ENCODE measurements at places on chromosomes 5 and 9.

GRCh38 chr5:102996011-102996575 is 123.8 kb downstream of the GIN1 start:
- peak; percentile 48 for DNase-seq

- DNase-seq: no peak
Observed at GRCh38 chr9:5696884-5697283, 68.0 kb downstream of the RIC1 start.

GRCh38 chr5:148858106-148858505 is 31.7 kb downstream of the ADRB2 start:
- DNase-seq: no peak

GRCh38 chr5:150113047-150113744 is 26.8 kb upstream of the CSF1R start:
- DNase-seq: no peak

DNA sequence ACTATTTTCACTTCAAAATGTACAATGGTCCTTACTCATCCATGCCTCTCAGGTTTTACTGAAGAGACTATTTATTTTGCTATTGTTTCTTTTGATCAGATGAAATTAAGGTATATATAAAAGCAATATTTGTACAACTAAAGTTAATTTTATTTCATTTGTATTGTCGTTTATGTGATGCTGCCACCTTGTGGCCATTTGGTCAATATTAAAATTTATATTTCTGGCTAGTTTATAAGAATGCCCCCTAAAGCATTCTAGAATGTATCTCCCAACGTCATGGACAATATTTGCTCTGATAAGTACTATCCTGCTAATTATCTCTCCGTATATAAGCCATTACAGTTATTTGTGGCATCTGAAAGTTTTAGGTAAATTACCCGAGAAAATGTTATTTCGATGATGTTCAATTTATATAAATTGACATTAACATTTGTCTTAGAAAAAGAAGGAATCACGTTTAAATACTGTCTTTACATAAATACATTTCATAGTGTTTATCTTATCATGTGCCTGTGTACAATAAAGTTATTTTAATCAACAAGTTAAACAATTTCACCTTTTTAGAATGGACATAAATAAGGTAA is 680.0 kb downstream of the TAF11L14 start:
- DNase-seq: peak; percentile 85

- no peak for DNase-seq
Observed at GRCh38 chr9:27519466-27520465, 4.3 kb upstream of the IFNK start.

- no peak for DNase-seq
Observed at GRCh38 chr5:17713301-17713700, 79.0 kb downstream of the TAF11L14 start.

- DNase-seq: no peak
Observed at GRCh38 chr5:22708770-22709328, 144.3 kb downstream of the CDH12 start.

DNA sequence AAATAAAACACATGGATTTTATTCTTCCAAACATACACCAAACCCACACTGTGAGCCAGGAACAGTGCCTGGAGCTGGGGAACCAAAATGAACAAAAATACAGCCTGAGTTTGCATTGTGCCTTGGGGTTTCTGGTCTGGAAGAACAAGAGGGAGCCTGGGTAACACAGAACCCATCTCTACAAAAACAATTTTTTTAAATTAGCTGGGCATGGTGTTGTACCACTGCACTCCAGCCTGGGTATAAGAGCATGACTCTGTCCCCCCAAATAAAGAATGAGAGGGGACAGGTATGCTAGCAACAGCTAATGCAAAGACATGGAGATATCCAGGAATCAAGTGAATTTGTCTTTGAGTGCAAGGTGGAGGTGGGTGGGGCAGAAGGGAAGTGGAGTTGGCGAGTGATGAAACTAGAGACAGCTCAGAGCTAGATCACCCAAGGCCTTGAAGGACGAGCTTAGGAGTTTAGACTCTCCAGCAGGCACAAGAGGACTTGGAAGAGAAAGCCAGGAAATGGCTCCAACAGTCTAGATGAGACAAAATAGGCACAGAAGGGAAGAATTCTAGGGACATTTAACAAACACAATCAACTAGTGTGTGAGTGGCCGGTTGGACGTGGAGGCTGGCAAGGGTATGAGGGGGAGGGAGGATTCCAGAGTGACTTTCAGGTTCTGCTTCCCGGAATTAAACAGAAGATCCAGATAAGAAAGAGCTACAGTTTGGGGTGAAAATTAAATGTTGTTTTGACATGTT is 47.4 kb downstream of the FNBP1 start:
- no peak for DNase-seq

DNA sequence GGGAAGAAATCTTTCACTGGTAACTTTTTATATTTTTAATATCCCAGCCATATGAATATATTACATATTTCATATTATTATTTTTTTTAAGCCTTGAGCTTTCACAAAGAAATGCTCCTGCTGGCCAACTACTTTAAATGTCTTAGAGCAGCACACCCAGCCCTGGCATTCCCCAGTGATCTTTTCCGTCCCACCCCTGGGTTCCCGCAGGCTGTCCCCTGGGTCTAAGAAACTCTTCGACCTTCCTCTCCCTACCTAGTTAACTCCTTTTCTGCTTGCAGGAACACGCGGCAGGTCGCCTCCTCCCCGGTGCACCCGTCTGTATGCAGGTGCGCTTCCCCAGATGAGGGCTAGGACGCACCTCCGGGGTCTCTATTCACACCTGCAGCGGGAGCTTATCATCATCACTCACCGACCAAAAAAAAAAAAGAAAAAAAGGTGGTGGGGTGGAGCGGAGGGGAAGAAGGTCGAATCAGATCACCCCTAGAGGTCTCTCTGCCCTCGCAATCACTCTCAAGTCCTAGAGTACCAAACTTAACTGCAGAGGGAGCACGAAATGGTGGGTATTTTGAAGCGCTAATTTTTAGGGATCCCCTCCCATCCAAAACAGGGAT is 696 bp downstream of the ZFP62 start:
- peak; percentile 73 for DNase-seq

GRCh38 chr5:128674837-128675446 is 136.9 kb upstream of the FBN2 start:
- no peak for DNase-seq

DNA sequence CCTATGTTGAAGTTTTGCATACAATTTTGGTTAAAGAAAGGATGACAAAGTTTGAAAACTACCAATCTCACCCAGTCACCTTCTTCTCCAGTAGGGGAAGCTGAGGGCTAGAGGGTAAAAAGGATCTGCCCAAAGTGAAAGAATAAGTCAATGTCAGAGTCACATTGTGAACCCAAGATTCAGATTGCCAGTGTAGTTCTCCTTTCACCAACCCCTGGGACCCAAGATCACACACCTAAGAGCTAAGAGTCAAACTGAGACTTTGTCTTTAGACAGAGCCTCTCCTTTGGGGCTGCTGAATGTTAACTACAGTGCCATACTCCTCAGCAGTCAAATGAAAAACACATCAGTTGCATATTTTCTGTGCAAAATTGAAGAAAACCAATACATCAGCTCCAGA is 210.6 kb downstream of the ATP10B start:
- DNase-seq: no peak

GRCh38 chr5:124658867-124659557 is 87.4 kb downstream of the ZNF608 start:
- DNase-seq: no peak

DNA sequence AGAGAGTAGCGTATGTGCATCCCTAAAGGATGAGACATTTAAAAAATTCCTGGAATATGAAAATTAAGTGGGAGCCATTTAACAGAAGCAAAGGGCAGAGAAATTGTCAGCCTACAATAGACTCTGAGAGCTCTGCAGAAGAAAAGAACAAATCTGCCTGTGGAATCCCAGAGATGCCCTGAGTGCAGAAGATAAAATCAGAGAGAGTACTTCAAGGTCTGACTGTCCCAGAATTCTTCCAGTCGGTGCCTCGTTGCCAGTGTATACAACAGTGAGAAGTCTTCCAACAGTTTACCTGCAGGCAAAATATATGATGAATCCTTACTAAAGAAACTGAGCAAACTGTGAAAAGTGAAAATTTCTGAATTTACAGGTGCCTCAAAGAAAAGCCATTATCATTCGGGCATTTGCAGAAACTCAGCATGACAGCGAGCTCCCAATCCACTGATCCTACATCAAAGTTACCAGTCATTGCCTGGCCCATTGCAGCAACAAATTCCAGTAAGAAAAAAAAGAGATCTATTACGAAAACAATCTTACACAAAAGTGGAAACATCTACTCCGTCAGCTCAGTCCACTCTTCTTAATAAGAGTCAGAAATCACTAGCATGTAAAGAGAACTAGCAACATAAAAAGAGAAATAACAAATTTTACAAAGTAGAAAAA is 92.8 kb upstream of the VCAN start:
- DNase-seq: no peak

DNA sequence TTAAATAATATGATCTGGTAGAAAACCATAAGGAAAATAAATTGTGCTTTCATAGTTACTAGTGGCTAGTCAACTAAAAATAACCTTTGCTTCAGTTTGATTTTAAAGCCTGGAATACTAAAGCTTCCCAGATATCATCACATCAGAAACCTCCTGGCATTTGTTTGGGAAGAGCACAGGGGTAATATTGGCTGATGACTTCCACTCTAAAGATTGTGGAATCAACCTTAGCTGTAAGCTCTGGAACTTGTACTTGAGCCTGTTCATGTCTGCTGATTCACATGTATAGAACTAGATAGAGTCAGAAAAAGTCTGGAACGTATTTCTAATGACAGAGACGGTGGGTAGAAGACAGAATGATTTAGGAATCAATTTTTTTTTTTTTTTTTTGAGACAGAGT is 345.0 kb downstream of the CWC27 start:
- DNase-seq: no peak

DNA sequence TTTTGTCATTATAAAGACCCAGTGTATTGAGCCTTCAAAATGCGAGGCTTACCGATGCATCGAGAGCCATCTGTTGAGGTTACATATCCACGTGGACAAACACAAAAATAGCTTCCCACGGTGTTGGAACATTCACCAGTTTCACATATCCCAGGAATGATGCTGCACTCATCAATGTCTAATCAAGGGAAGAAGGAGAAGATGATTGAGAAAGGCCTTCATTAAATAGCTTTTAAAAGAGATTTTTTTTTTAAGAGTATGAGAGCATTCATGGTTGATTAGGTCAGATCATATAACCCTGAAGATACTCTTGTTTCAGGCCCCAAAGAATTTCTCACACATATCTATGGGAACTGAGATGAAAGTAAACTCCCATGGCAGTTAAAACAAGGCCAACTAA is 129.4 kb downstream of the FBN2 start:
- no peak for DNase-seq

- DNase-seq: no peak
Observed at GRCh38 chr5:157271740-157272271, 5.9 kb downstream of the CYFIP2 start.

DNA sequence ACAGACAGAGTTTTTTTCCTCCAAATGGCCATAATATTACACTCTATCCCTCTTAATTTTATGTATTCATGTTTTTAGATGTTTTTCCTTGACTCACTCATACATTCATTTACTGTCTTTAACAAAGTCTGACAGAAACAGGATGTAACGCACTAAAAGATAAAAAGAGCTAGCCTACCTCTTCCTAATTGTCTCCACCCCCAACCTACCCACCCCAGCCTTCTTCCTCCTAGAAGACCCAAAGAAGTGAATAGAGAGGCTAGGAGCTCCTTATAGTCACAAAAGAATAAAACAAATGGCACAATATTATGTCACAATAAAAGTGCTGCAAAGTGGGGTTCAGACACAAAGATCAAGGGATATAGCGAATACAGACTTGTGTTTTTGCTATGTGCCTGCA is 719 bp downstream of the NOL8 start:
- no peak for DNase-seq

DNA sequence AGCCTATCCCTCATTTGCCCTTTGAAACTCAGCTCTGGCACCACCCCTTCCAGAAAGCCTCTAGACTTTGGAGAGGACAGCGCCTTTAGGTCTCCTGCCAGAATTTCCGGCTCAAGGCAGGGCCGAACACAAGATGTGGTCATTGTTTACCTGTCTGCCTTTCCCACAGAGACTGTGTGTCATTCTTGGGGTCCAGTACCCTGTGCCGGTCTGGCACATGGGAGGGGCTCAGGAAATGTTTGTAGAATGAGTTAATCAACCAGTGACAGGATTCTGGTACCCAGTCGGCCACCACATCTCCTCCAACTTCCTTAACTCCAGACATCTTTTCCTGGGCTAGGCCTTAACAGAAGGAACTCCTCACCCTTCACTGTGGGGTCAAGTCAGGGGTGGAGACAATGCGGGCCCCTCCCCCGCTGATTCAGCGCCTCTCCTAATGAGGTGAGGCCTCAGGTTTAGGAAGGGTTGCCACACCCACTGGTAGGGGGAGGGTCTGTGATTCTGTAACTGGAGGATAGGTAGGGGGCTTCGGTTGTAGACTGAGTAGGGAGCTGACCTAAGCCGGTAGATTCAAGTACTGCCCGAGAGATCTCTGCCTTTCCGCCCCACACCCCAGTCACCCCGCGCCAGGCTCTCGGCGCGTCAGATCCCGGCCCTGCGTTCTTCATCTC is 29.3 kb downstream of the PCDH1 start:
- DNase-seq: no peak

- no peak for DNase-seq
Observed at GRCh38 chr5:161406880-161407279, 139.6 kb downstream of the GABRB2 start.

DNA sequence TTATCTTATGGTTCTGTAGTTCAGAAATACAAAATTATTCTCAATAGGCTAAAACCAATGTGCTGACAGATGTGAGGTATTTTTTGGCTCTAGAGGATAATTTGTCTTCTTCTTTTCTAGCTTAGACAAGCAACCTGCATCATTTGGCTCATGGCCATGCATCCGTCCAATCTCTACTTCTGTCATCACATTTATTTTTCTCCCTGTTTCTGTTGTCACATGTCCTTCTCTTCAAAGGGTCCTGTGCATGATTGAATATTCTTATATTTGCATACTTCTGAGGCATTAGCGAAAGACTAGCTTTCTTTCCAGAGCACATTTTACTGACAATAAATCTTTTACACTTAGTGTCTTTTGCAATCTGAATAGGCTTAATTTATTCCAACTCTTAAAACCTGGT is 564.7 kb downstream of the CDH10 start:
- DNase-seq: peak; percentile 42

DNA sequence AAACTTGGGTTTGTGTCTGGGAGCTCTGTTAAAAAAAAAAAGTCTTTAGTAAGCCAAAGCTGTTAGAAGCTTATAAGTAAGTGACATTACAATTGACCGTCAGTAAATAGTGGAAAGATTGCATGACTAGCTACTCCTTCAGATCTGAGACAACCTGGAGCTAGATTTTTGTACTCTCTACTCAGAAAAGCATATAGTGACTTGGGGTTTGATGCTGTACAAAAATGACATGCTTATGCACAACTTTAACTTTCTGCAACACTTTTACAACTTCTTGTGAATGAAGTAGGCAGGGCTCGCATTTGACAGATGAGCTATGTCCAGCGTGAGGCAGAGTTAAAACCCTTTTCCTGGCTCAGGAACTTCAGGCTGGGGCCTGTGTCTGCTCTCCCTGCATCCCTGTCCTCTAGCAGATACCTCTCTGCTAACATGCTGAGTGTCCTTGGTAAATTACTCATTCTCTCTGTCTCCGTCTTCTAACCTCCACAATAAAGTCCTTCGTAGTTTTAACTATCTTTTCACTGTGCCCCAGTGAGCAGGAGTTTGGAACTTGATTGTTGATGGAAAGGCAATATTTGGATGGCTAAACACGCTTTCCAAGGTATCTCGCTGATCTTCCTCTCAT is 471 bp upstream of the GHR start:
- no peak for DNase-seq

GRCh38 chr9:103397868-103398600 is 402.9 kb downstream of the CYLC2 start:
- DNase-seq: no peak

All from spinal cord (tissue), 10 donors.